ENCODE measurements at places on chromosomes 2 and 18.

GRCh38 chr2:36658277-36658748 lies 38.2 kb upstream of the VIT start:
- no peak for DNase-seq

DNA sequence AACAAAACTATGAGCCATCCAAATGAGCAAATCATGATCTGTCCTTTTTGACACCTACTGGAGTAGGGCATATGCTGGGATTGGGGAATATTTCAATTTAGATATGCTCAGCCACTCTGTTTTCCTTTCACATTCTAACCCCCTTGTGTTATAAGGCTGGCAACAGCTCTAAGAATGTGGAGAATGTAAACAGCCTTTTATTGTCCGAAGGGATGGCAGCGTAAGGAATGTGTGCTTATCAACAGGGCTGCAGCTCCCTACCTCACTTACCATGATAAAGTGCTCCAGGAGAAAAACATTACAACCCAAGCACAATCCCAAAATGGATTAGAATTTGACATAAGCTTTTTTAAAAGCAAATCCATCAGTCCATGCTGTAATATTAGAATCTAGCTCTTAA lies 2.2 kb downstream of the NXPH2 start:
- DNase-seq, result no peak

GRCh38 chr2:156005999-156006712 lies 326.4 kb downstream of the NR4A2 start:
- DNase-seq, result peak; percentile 62

DNA sequence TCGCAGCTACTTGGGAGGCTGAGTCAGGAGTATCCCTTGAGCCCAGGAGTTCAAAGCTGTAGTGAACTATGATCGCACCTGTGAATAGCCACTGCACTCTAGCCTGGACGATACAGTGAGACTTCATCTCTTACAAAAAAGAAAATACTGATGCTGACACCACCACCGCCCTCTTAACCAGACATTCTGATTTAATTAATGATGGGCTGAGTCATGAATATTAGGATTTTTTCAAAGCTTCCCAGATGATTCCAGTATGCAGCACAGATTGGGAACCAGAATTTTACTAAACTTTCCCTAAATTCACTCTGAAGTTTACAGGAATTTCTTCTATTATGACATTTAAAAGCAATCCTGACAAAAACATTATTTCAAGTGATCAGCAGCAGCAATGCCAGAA lies 130.1 kb downstream of the ERBB4 start:
- no peak for DNase-seq

DNA sequence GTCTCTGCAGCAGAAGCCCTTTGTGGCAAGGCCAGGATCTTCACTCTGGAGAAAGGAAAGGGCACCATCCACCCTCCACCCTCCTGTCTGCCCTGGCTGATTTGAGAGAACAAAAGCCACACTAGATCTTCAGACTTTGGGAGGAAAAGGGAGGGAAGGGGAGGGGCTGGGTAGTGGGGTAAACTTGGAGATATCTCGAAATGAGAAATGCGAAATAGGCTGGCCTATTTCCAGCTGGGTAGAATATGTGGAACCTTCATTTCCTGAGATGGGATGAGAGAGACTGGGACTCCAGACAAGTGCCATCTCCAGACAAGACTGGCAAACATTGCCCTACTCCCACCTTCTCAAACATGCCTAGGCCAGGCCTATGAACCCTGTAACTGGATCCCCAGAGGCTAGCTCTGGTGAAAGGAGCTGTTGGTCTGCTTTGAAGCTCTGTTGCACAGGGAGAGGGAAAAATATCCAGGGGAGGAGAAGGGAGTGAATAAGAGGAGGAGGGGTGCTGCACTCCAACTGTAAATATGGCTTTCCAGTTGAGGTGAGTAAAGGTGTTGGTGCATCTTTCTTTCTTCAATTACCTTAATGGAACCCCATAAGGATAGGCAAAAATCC lies 1.7 kb downstream of the HOXD12 start:
- no peak for DNase-seq

- peak; percentile 100 for DNase-seq
Observed at GRCh38 chr2:9897331-9897737, 54.1 kb downstream of the TAF1B start.

DNA sequence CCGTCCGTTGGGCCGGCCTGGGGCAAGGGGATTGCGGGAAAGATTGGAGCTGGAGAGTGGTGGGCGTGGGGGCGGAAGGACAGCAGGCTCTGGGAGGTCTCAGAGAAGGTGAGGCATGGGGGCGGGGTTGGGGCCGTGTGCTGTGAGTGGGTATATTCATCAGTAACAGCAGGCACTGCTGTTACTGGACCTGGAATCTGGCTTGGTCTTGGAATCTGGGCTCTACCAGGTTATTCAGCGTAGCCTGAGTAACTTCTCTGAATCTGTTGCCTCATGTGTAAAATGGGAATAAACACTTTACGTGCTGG lies 435 bp downstream of the RNF181 start:
- no peak for DNase-seq

DNA sequence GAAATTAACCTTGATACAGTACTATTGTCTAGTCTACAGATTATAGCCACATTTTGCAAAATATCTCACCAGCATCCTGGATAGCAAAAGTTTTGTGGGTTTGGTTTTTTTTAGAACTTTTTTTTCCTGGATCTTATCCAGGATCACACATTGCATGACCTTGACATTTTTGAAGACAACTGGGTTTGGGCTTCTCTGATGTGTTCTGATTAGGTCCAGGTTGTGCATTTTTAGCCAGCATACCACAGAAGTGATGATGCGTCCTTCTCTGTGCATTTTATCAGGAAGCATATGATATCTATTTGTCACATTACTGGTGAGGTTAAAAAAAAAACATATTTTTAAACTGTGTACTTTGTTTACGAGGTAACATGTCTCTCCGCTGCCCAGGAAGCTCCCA lies 221.0 kb upstream of the OSR1 start:
- DNase-seq, result no peak

- no peak for DNase-seq
Observed at GRCh38 chr2:200039724-200040650, 84.6 kb downstream of the MAIP1 start.

- no peak for DNase-seq
Observed at GRCh38 chr2:231489990-231490389, 25.7 kb upstream of the NCL start.

DNA sequence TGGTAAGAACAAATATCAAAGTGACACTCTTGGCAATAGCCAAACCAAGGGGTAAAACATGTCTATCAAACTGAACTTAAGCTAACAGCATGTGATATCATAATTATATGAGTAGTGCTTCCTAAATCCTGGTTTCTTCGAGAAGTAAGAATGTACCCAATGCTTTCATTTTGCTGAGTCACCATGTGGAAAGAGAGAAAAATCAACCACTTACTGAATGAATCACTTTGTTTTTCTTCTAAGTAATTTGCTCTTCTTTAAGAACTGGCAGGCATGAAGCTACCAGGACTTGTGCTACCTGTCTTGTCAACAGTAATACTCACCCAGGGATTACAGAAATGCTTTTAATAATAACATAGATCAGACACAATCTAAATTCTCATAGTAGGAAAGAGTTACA lies 19.0 kb upstream of the DUSP19 start:
- DNase-seq, result peak; percentile 95

- DNase-seq, result no peak
Observed at GRCh38 chr2:169718930-169719504, 14.6 kb upstream of the KLHL23 start.

DNA sequence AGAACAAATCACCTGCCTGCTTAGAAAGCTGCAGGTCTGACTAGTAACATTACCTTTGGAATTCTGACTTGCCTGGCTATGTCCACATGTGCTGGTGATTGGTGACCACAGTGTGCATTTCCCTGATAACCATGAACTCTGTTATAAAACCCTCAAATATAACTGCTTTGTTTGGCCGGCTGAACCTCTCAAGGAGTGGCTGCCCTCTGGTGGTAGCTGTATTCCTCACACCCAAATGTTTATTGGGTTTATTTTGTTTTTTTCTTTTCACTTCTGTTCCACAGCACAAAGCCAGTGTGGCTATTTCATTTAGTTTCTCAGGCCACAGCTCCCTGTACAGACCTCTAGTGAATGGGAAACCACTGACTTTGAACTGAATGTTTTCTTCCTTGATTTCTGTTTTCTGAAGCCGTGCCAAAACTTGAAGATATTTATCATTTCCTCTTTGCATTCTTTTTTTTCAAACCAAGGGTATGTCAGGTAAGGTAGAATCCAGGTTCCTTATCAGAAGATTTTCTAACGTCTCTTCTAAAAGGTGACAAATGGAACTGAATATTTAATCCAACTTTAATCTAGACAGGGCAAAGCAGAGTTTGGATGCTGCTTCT lies 549.0 kb upstream of the VRK2 start:
- DNase-seq, result peak; percentile 36

Data from bronchial epithelial cell (primary cell).